Lung microvascular endothelial cell (primary cell): ENCODE measurements at places on chromosomes 5 and 9. TPM values are rescaled to one million over a fixed set of nuclear protein-coding genes. Genes with fewer than 3 reads are reported as not detected.
A peak's percentile ranks its signal among the peaks of the same experiment; 100 is the strongest.

Gene AKNA
- total RNA-seq = 0.20 and 0.87 TPM in 2 replicates

Gene SPINK6
- total RNA-seq = not detected in 2 replicates

DNA sequence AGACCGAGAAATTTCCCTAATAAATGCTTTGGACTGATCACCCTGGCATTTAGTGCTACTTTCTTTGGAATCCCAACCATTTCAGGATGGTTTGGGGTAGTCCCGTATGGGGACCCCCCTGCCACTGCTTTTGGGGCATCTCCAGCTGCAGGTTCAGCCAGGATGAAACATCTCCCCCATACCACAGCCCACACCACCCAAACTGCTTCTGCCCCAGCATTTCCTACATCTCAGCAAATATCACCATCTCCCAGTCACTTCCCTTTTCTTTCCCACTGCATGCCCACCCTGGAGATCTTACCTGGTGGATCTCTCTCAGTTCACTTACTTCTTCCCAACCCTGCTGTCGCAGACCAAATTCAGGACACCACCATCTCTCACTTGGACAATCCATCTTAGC lies 4.8 kb upstream of the P4HA2 start:
- DNase-seq = no peak

DNA sequence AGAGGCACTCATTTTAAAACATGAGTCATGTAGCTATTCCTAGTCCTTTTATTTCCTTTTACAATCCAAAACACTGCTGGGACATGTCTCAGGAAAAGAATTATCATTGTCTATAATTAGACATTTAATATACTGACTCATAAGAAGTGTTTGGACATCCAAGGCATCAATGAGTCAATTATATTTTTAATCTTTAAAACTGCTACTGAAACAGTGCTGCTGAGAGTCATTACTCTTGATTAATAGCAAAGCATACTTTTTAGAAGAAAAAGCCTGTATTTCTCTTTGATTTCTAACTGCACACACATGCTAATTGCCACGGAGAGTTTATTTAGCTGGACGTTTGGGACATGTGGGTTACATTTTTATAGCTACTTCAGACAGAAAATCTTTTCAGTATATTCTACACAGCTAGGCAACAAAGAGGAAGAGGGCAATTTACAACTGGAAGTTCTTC lies 1249.0 kb upstream of the CDH18 start:
- DNase-seq = peak; percentile 56

DNA sequence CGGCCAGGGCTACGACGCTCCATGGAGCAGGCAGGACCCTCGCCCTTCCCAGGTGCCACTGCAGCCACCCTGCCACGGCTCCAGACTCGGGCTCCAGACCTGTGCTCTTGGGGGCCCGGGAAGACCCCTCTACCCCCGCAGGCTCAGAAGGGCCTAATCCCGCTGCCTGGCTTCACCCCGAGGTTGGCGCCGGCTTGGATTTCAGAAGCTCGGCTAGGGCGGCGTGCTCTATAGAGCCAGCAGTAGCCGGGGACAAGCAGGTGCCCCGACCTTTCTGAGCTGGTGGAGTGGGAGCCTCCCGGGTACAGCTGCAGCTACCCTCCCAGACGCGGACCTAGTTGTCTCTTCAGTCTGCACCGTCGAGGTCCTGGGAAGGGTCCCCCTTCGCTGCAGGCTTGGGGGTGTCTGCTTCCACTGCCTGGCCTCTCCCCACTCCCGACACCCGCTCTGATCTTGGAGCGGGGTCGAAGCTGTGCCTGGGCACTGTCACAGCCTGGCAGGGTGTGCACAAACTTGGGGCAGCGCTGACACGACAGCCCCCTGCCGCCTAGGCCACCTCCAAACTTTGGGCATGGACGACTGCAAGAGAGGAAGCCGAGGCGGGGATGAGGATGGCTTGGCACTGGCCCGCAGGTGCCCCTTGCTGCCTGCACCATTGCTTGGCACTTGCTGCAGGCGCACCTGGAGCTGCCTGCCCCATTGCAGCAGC lies 1366.1 kb upstream of the CDH9 start:
- no peak for DNase-seq

Gene PCDHB2
- total RNA-seq = 1.3 and 2.2 TPM in 2 replicates

Gene GFPT2
- total RNA-seq = 0.79 and 1.1 TPM in 2 replicates

- peak; percentile 5 for DNase-seq
Observed at GRCh38 chr5:121251954-121252353, 599.7 kb upstream of the FTMT start.

DNA sequence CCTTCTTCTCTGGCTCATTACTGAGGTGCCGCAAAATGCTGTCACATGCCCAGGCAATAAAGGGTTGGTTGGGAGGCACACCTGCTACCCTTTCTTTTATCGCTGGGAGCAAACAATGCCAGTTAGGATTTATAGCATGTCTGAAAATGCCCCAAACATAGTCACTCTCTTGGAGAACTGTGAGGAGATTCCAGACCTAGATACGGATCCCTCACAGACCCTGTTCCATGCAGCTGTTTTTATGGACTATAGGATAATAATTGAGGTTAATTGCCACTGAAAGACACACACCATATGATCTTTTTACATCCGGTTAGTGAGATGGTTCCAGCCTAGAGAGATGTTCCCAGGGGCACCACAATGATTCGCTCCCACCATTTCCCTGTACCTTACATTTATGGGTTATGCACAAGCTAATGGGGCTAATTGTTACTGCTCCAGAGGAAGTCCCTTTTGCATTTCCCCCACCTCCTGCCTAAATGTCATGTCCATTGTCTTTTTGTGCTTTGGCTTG lies 318.1 kb downstream of the PIK3R1 start:
- no peak for DNase-seq

- no peak for DNase-seq
Observed at GRCh38 chr9:71383308-71383940, 262.0 kb upstream of the TRPM3 start.

Gene CNTNAP3B
- total RNA-seq = 58.0 and 90.7 TPM in 2 replicates

Gene CDC20B
- total RNA-seq = under 0.01 TPM in 2 replicates

Gene DRD1
- not detected in 2 replicates for total RNA-seq

Gene SLIT3
- under 0.01 TPM in 2 replicates for total RNA-seq

- DNase-seq = no peak
Observed at GRCh38 chr9:93244510-93245436, 60.8 kb downstream of the WNK2 start.

DNA sequence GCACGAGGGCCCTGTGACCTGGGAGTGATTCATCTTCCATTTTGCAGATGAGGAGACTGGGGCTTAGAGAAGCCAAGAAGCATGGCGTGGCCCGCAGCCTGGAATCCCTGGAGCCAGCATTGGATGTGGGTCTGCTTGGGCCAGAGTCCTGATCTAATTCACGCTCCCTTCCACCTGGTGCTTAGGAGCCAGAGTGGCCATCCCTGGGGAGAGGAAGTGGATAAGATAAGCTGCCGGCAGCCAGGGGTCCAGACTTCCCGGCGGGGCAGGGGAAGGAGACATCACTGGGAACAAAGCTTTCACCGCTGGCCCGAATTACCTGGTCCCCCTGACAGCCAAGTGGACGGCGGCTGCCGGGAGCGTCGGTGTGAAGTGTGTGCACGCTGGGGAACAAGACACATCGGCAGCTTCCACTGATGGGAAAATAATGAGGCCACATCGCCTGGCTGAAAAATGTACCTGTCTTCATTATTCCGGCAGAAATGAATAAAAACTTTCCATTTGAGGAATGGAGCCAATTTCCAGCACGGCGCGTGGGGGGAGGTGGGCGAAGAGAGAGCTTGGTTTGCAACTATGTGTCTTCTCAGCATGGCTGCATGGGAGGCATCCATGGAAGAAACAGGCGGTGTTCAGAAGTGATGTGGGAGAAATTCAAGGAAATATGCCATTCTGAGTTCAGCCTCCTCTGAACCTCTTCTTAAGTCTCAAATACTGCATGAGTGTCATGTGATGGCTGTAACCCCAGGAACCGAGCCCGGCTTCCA lies 78.5 kb downstream of the OLFM1 start:
- DNase-seq = no peak

DNA sequence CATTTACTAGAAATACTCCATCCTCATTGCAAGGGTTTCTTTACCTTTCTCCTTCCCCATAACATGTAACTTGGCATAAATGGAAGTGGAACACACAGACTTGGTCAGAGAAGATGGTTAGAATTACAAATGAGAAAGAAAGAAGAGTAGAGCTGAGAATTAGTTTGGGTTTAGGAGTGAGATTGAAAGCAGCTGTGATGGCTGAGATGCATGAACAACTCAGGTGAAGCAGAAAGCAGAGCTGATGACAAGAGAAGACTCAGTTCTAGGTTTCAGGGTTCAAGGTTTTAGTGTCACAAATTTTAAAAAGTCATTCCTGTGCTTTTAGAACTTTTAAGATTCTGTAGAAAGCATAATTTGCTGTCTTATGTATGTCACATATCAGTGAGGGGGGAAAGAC lies 54.0 kb downstream of the TMEM161B start:
- no peak for DNase-seq

GRCh38 chr5:21807953-21808352 lies 1045.2 kb downstream of the CDH12 start:
- no peak for DNase-seq

- DNase-seq = no peak
Observed at GRCh38 chr5:37090781-37091180, 158.4 kb downstream of the CPLANE1 start.

- no peak for DNase-seq
Observed at GRCh38 chr9:107020040-107020530, 157.1 kb downstream of the ZNF462 start.

- no peak for DNase-seq
Observed at GRCh38 chr5:1885404-1885755, 2.7 kb upstream of the IRX4 start.

DNA sequence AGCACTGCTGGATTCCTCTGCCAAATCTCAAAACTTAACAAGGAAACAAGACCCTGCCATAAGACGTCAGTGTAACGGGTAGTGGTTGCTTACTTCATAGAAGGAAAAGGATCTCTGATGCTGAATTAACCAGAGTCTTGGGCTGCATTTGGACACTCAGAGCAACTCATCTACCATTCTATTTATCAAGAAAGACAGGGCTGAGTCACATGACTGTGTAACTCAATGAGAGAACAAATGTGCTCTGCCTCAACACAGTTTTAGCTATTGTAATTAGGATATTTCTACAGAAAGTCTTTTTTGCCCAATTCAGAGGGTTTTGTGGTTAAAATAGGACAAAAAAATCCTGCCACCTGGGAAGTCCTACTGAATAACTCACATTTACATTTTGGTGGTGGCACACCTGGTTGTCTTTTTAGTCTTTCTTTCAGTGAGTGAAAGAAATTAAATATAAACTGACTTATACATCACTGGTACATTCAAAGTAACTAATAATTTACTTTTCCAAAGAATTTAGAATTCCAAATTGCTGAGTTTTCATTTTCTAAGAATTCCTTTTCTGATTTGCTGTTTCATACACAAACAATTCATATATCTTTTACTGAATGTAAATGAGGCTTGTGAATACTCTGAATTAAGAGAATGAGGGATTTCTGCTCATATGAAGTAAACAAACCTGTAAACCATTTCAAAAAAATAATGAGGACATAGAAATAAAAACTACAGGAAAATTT lies 104.4 kb downstream of the MPDZ start:
- no peak for DNase-seq

Gene RNF183
- not detected in 2 replicates for total RNA-seq

- no peak for DNase-seq
Observed at GRCh38 chr5:124780011-124780410, 33.6 kb upstream of the ZNF608 start.

DNA sequence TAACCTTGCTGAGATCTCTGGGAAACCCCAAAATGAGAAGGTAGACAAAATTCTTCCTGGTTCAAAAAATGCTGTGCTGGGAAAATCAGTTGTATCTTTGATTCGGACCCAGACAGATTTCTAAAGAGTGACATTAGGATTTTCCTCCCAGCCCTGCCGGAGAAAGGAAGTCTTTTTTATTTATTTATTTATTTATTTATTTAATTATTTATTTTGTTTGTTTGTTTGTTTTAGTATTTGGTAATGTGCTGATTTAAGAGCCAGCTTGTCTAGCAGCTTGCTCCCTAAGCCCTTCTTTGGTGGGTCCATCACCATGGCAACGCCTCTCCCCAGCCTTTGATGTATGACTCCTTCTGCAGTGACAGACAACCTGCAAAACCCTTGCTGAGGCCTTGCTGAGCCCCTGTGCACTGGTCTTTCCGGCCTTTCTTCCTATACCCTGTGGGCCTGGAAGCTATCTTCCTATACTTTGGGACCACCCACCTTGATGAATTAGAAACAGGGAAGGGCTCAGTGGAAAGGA lies 60.6 kb upstream of the AFAP1L1 start:
- DNase-seq = peak; percentile 43

- no peak for DNase-seq
Observed at GRCh38 chr5:59421986-59422941, 471.3 kb downstream of the PDE4D start.

- DNase-seq = no peak
Observed at GRCh38 chr9:80218328-80218727, 646.6 kb downstream of the TLE4 start.

Gene PRRT1B
- not detected in 2 replicates for total RNA-seq

DNA sequence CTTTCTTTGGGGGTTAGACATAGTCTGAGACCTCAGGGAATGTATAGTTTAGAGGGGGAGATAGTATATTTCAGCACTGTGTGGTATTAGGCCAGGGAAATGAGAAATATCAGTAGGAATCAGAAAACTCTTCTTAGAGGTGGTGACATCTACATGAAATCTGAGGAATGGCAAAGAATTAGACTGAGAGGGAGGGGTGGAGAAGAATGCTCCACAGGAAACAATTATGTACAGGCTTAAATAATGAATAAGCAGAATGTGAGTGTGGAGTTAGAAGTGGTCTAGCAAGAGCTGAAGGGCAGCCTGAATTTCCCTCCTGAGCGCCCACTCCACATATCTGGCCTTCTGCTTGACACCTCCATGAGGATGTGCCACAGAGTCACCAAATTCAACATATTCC lies 3.6 kb upstream of the MACIR start:
- no peak for DNase-seq

Gene IL31RA
- 0.65 TPM in 1 of 2 replicates, not detected in the other for total RNA-seq

Gene TRIM36
- total RNA-seq = 0.20 and 0.22 TPM in 2 replicates

DNA sequence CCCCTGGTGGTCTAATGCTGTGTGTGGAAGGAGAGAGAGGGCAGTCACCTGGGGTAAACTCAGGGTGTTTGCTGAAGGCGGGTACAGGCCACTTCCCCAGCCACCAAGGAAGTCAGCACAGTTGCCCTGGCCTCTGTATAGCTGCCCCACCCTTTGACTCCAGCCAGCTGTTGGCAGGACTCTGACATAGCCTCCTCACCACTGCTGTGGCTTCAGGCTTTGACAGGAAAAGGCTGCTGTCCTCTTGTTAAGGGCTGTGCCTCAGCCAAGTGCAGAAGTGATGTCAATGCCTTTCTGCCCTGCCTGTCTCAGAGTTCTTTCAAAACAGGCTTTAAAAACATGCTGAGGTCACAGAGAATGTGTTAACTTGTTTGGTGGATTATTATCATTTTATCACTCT lies 487.2 kb upstream of the KLF4 start:
- DNase-seq = no peak

DNA sequence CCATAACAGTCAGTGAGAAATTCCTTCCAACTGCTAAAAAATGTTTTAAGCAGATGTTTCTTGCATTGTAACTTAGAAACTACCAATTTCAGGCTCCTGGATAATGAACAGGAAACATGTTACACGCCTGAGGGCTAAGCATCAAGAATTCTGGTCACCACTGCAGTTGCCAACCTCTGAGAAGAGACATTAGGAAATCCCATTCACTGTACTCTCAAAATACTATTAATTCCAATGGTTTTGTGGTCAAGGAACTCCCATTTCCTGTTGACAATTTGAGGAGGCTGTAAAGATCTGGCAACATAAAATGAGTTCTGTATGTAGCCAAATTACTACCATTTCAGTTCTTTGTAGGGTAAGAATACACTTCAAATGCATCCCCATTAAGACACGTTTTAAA lies 456.0 kb upstream of the MEF2C start:
- no peak for DNase-seq

- no peak for DNase-seq
Observed at GRCh38 chr9:118414676-118415075, 710.5 kb downstream of the TLR4 start.
